Astrocyte of the cerebellum (primary cell): ENCODE measurements at places on chromosomes 6 and 20.

GRCh38 chr6:10801224-10801848 lies 37.0 kb downstream of the MAK start:
- peak; percentile 29 for DNase-seq

- no peak for DNase-seq
Observed at GRCh38 chr20:2984028-2984501, 59.4 kb upstream of the GNRH2 start.

- no peak for DNase-seq
Observed at GRCh38 chr6:113290684-113291083, 566.5 kb upstream of the MARCKS start.

- no peak for DNase-seq
Observed at GRCh38 chr20:63624486-63624885, 2.4 kb downstream of the GMEB2 start.

GRCh38 chr6:7419065-7419464 lies 29.5 kb downstream of the RIOK1 start:
- DNase-seq = no peak

GRCh38 chr6:138605958-138606357 lies 106.7 kb upstream of the NHSL1 start:
- no peak for DNase-seq
